Activated CD4-positive, alpha-beta T cell treated with anti-CD3 and anti-CD28 coated beads for 36 hours (primary cell): ENCODE measurements at places on chromosomes 1 and 21. TPM values are rescaled to one million over a fixed set of nuclear protein-coding genes. Genes with fewer than 3 reads are reported as not detected.

The PRKACB gene
- total RNA-seq = 25.5 TPM

DNA sequence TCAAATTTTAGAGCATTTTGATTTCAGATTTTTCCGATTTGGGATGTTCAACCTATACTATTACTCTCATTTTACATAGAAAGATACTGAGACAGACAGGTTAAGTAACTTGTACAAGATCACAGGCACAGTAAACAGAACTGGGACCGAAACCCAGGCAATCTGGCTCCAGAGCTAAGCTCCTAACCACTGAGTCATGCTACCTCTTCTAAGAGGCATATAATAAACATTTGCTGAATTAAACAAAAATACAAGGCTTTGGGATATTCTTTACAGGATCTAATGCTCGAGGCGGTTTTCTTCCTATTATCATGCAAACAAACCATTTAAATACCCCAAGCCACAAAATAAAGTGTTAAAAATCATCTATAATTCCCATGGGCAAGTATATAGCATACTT is 50.3 kb downstream of the MCOLN2 start:
- DNase-seq = no peak

GRCh38 chr1:19882111-19883071 is at the start of gene OTUD3:
TSS of gene OTUD3 (plus strand) at chr1:19882395. CDS start at chr1:19882514, 119 bp downstream.
- peak; percentile 96 for DNase-seq

DNA sequence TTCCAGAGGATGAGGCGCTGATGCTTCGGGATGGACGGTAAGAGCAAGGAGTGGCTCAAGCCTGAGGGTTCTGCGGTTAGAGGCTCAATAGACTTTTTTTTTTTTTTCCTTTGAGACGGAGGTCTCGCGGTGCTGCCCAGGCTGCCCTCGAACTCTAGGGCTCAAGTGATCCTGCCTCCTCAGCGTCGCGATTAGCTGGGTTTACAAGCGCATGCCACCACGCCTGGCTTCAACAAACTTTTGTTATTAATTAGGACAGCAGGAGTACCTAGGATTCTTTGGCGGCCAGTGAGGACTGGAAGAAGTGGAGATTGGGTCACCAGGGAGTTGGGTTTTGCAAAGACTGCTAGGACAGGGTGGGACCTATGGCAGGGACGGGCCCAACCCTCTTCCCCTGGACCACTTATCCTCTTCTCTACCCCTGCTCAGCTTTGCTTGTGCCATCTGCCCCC is 587 bp downstream of the SCNM1 start:
- DNase-seq = peak; percentile 37

- no peak for DNase-seq
Measured at GRCh38 chr1:52978045-52978444, 51.0 kb downstream of the SCP2 start.

- DNase-seq = no peak
Measured at GRCh38 chr1:86997538-86997937, 83.1 kb downstream of the HS2ST1 start.

The LCK gene
- total RNA-seq = 179 TPM

GRCh38 chr1:150507912-150508864 is at the start of gene ECM1:
TSS of gene ECM1 (plus strand) at chr1:150508109. CDS start at chr1:150508210, 101 bp downstream.
- DNase-seq = no peak

DNA sequence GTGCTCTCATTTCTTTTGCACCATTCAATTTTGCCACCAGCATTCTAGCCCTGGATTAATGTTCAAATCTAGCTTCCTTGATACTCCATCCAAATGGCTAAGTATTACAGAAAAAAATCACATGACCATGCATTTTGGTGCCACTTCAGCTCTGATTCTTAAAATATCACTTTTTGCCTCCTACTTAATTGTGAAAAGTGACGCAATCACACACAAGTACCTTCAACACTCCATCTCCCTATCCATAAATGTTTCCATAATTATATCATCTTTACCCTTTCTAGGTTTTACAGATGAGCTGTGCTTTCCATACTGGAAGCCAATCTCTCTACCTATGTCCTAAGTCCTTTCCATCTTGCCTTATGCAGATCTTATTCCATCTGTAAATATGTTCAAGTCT is 16.0 kb downstream of the CRYZ start:
- DNase-seq = no peak
